ENCODE measurements at places on chromosomes 12 and 14.
A peak's percentile ranks its signal among the peaks of the same experiment; 100 is the strongest.

DNA sequence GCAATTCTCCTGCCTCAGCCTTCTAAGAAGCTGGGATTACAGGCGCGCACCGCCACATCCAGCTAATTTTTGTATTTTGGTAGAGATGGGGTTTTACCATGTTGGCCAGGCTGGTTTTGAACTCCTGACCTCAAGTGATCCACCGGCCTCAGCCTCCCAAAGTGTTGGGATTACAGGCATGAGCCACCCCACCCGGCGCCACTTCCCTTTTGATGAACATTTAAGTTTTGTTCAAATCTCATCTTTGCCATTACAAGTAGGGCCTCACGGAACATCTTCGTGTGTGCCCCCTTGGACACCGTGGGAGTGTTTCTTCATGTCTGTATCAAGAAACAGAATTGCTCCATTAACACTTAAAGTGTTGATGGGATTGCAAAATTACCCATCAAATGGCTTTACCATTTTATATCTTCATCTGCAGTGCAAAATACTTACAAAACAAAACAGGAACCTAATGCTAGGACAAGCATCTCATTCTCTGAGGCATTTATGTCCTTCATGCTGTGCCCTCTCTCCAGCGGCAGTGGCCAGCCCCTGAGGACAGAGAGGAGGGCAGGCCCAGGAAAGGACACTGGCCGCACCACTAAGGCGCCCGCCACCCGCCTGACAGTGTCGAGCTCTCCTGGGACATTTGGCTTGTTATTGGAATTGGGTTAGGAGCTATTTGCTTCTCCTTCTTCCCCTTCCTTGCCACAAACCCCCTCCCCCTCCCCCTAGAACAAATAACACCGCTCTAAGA, 61.7 kb downstream of the RFX4 start:
- DNase-seq = no peak

GRCh38 chr12:121536054-121536898, 44.5 kb downstream of the KDM2B start:
- DNase-seq = peak; percentile 89

DNA sequence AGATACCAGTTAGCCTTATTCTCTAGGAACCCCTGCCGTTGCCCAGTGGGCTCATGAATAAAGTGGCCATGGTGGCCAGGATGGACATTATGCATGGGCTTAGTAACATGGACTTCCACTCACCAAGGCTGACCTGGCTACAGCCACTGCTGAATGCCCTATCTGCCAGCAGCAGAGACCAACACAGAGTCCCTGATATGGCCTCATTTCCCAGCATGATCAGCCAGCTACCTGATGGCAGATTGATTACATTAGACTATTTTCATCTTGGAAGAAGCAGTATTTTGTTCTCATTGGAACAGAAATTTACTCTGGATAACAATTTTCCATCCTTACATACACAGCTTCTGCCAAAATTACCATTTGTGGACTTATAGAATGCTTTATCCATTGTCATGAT, 16.2 kb upstream of the LPCAT3 start:
- DNase-seq = no peak

DNA sequence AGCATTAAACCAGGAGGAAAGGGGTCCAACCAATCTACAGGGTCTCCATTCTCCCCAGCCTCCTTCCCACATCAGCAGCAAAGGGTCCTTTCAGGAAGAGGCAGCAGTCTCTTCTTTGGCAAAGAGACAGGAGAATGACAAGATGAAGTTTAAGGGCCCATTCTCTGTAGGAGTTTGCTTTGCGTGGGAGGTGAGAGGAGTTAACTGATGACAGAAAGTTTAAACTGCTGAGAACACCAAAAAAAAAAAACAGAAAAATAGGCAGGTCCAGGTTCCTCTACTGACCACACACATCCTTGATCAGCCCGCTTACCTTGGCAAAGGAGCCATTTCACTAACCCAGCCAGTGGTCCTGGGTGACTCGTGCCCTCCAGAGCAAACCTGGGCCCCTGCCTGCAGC, 5.7 kb downstream of the SLC6A13 start:
- no peak for DNase-seq

- DNase-seq = no peak
These were observed 97.4 kb downstream of the RAD51B start for GRCh38 chr14:67917006-67917405.

DNA sequence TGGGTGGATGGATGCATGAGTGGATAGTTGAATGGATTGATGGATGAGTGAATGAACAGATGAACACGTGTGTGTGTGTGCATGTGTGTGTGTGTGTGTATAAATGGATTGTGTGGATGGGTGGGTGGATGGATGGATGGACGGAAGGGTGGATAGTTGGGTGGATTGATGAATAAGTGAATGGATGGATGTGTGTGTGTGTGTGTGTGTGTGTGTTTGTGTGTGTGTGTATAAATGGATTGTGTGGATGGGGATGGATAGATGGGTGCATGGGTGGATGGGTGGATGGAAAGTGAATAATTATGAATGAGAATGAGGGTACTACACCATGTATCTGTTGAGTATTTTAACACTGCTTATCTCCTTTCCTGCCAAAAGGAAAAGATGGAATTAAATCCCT, 986 bp downstream of the KRT77 start:
- DNase-seq = no peak

DNA sequence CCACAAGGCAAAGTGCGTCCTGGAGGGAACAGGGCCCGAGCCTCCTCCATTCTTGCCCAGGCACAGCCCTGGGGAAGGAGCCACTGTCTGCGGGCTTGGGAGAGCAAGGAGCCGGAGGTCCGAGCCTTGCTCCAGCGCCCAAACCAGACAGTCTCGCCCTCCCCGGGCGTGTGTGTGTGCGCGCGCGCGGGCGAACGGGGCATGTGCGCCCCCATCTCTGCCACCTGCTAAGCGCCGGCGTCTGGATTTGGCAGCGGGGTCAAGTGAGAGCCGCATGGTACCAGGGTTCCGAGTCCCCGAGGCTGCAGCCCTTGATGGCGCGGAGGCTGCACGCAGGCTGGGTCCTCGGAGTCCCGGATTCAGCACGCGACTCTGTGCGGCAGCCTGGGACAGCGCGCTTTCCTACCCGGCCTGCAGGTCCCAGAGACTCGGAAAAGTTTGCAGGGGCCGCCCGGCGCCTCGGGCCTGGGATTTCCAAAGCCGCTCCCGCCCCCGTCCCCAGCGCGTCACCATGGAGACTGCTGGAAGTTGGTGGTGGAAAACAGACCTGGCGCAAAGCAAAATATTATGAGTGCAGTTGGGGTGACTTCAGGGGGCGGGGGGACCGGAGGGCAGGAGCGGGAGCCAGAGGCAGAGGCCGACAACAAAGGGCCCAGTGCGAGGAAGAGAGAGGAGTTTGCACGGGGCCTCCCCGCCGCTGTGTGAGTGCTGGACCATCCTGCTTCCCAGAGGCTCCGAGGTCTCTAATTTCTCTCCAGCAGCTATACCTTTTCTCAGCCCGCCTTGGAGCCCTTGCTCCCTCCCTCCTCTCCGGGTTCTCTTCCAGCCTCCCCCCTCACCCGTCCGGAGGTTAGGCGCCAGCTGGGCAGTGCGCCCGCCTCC, 4.2 kb downstream of the RFX4 start:
- DNase-seq = no peak

DNA sequence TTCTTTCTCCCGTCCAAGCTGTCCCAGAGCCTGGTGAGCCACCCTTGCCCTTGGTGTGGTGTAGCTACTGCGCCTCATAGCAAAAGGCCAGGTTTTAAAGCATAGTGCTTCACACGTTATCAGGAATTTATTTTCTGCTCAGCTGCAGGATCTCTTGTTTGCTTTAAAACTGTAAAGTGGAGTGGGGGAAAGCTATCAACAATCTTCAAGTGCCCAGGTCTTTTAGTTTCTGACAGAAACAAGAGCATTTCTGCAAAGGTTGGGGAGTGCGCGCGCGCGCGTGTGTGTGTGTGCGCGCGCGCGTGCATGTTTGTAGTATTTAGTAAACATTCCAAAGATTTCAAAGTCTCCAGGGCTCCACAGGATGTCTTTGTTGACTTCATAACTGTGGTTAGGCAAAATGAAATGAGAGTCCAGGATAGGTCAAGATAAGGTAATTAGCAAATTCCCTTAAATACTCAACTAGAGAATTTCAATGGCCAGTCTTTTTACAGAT, 45.5 kb downstream of the EML1 start:
- no peak for DNase-seq

GRCh38 chr12:64325055-64325454, 65.5 kb downstream of the C12orf56 start:
- DNase-seq = no peak
